ENCODE measurements at places on chromosomes 1 and 21. TPM values are rescaled to one million over a fixed set of nuclear protein-coding genes. Genes with fewer than 3 reads are reported as not detected.
A peak's percentile ranks its signal among the peaks of the same experiment; 100 is the strongest.

EBNA1BP2 gene
- 7.7 TPM for polyA plus RNA-seq

AGTRAP gene
- 626 TPM for polyA plus RNA-seq

CCDC17 gene
- 3.1 TPM for polyA plus RNA-seq

CFHR1 gene
- polyA plus RNA-seq, result not detected

- H3K27ac ChIP-seq, result peak overlapping the region; percentile 11
- H3K36me3 ChIP-seq, result no peaks in the 10 kb centered on the region
- peak; percentile 87 for DNase-seq
- no peak overlapping the region for H3K4me3 ChIP-seq
These were observed 145.5 kb upstream of the IRF2BP2 start for GRCh38 chr1:234755449-234755863.

- no peaks in the 10 kb centered on the region for H3K36me3 ChIP-seq
- peaks cover 14% of the 10 kb centered on the region for H3K4me1 ChIP-seq
- no peak overlapping the region for H3K4me3 ChIP-seq
These were observed 10.7 kb downstream of the KCNA10 start for GRCh38 chr1:110508028-110508940.

GRCh38 chr1:197961933-197962332 is 44.8 kb downstream of the LHX9 start:
- H3K4me3 ChIP-seq, result no peak overlapping the region
- no peaks in the 10 kb centered on the region for H3K36me3 ChIP-seq
- DNase-seq, result no peak
- no peaks in the 10 kb centered on the region for H3K4me1 ChIP-seq

DNA sequence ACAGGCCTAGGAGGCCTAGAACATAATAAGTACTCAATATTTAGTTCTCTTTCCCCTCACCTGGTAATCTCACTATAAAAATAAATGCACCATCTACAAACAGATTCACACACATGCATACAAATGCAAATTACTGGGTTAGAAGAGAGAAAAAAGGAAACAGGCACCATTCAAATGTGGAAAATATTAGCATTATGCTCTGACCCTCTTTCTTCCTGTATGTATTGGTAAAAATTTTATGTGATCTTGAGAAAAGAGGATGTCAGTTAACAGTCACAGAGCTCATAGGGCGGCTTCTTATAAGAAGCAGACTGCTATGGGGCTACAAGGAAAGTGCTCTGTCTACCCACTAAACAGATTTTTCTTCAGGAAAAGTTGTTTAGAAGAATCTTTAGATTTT is 565.4 kb downstream of the LMO4 start:
- H3K4me1 ChIP-seq, result no peaks in the 10 kb centered on the region
- DNase-seq, result no peak
- H3K36me3 ChIP-seq, result no peaks in the 10 kb centered on the region
- H3K27me3 ChIP-seq, result no peaks in the 10 kb centered on the region
- no peak overlapping the region for H3K4me3 ChIP-seq

DNA sequence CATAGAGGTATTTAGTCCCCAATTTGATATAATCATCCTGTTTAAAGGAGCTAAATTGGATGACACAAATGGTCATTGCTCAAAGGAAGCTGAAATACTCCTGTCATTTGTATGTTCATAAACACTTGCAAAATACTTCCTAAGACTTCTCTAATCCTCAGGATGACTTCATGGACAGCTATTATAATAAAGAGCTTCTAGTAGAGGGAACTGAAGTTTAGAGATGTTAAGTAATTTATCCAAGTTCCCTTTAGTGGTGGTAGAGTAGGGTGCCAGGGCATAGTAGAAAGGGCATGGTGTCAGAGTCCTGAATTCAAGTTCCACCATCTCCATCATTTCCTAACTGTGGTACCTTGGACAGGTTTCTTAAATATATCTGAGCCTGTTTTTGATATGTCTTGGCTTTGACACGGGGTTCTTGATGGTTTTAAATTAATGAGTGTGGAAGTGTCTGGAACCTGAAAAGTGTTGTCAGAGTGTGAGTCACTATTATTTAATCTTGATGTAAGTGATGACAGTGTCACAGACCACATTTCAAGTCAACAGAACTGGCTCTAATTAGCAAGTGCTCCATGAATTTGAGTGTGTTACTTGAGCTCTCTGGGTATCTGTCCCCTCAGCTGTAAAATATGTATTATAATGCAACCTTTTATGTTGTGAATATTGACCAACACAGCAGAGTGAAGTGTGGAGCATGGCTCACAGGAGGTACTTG is 12.1 kb upstream of the GBP6 start:
- no peak overlapping the region for H3K4me3 ChIP-seq
- H3K4me1 ChIP-seq, result peaks cover 42% of the 10 kb centered on the region
- peak; percentile 93 for DNase-seq
- no peaks in the 10 kb centered on the region for H3K36me3 ChIP-seq

GRCh38 chr21:37079211-37079824 is 6.3 kb downstream of the TTC3 start:
- H3K36me3 ChIP-seq, result no peaks in the 10 kb centered on the region
- peaks cover 34% of the 10 kb centered on the region for H3K4me1 ChIP-seq

GRCh38 chr1:39199593-39199992 is 4.9 kb upstream of the MACF1 start:
- no peaks in the 10 kb centered on the region for H3K36me3 ChIP-seq
- H3K4me1 ChIP-seq, result peaks cover 27% of the 10 kb centered on the region
- no peak for DNase-seq
- H3K27ac ChIP-seq, result no peak overlapping the region

DNA sequence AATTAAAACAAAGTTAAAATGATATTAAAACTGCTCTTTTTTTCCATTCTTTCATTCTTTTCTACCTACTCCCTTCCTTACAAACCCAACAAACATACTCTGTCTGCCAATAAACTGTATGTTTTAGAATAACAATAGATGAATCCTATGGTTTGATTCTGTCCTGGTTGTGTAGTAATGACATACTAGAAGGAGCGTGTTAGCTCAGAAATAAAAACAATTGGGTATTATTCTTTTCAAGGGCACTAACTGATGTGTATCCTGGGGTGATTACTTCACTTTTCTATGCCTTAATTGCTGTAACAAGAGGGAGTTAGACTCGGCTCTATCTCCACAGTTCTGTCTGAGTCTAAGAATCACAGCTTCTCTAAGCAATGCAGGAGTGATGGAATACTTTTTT is 194.4 kb downstream of the GIPC2 start:
- no peak for DNase-seq
- H3K4me1 ChIP-seq, result no peaks in the 10 kb centered on the region

DNA sequence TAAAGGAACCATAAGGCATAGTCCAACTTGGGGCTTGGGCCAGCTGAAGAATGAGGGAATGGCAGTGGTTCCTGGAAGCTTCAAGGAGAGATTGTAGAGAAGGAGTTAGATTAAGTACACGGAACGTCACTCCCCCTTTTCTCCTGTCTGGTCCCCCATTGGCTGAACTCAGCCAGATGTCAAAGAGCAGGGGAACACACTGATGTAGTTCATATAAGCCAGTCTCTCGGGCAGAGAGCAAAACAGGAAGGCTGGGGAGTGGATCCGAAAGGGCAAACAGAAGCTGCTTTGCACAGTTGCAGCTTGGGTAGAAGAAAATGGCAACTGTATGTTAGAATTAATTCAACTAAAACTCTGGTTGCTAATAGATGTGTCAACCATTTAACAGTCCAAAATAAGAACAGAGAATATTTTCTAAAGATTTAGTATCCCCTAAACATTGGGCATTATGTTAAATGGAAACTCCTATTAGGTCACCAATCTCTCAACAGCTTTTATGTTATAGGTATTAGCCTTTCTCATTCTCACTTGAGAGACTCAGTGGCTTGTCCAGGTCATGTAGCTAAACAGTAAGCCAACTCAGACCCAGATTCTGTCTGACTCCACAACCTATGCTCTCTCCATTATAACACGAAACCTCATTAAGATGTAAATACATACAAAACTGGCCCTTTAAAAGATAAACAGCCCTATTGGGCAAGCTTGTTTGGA is 600.7 kb upstream of the USP24 start:
- H3K4me3 ChIP-seq, result no peak overlapping the region
- no peaks in the 10 kb centered on the region for H3K36me3 ChIP-seq
- no peak overlapping the region for H3K27ac ChIP-seq
- H3K27me3 ChIP-seq, result no peaks in the 10 kb centered on the region

- H3K27me3 ChIP-seq, result no peaks in the 10 kb centered on the region
- H3K27ac ChIP-seq, result no peak overlapping the region
- H3K4me1 ChIP-seq, result no peaks in the 10 kb centered on the region
- no peak overlapping the region for H3K4me3 ChIP-seq
- no peak for DNase-seq
These were observed 211.5 kb downstream of the TRABD2B start for GRCh38 chr1:47785561-47786271.

GRCh38 chr1:92826792-92827191 is 5.0 kb upstream of the RPL5 start:
- H3K4me3 ChIP-seq, result no peak overlapping the region
- no peaks in the 10 kb centered on the region for H3K27me3 ChIP-seq
- no peak for DNase-seq
- no peaks in the 10 kb centered on the region for H3K36me3 ChIP-seq

Data from CD14-positive monocyte (primary cell).